ENCODE measurements at places on chromosomes 6 and 20. TPM values are rescaled to one million over a fixed set of nuclear protein-coding genes. Genes with fewer than 3 reads are reported as not detected.
A peak's percentile ranks its signal among the peaks of the same experiment; 100 is the strongest.

Gene CSTF1
- 23.9 TPM for total RNA-seq

DNA sequence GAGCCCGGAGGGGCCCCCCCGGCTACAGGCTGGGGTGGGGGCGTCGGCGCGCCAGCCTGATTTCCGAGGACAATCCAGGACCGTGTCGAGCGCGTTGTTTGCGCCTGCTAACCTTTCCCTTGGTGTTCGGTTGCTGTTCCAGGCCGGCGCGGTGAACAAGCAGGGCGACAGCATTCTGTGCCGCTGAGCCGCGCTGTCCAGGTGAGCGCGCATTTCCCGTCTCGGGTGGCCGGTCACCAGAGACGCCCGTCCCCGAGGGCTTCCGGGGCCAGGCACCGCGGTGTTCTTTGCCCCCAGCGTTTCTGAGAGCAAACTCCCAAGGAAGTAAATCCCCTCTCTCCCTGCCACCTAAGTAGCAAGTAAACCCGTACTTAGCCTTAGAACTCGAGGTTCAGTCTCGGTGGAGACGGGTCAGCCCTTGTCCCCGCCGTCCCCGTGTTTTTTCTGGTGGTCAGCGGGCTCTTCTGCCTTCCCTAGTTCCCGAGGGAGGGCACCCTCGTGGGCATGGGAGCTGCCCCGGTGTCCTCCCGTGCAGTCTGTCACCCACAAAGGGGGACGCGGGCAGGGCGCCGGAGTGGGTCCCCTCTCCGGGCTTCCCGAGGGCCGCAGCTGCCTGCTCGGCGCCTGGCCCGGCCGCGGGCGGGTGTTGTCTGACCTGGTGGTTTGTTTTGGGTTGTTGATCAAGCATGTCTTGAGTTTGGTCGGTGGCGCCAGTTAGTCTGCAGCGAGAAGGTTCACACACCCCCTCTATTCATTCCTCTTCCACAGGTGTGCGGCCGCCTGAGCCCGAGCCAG lies 1.5 kb downstream of the ID4 start:
- H3K27ac ChIP-seq = peak overlapping the region; percentile 84
- no peaks in the 10 kb centered on the region for H3K27me3 ChIP-seq
- no peaks in the 10 kb centered on the region for H3K36me3 ChIP-seq
- peak overlapping the region; percentile 74 for H3K4me3 ChIP-seq

Gene YTHDF1
- total RNA-seq = 36.7 TPM

DNA sequence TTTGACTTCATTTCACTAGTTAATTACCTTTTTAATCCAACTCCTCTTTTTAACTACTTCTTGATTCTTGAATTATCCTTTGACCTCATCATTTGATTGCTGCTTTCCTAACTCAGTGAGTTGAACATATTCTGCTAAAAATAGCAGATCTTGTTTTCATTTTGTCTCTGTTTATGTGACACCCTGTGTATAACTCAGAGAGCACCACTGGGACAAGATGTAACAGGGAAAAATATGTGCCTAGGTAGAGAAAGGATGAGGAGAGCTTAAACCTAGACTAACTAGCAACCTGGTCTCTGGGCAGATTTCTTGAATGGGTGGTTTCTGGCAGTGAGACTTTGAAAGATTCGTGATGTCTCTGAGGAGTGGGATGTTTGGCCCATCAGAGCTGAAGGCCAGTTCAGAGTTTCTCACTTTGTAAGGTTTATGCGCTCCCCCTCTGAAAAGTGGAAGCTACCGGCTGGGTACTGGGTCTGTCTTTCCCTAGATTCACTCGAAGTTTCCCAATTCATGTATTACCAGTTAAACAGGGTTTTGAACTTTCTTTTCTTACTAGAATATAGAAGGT lies 61.8 kb downstream of the TPD52L1 start:
- H3K36me3 ChIP-seq = no peaks in the 10 kb centered on the region
- no peak for DNase-seq
- no peaks in the 10 kb centered on the region for H3K4me1 ChIP-seq
- H3K27ac ChIP-seq = no peak overlapping the region
- no peaks in the 10 kb centered on the region for H3K27me3 ChIP-seq

DNA sequence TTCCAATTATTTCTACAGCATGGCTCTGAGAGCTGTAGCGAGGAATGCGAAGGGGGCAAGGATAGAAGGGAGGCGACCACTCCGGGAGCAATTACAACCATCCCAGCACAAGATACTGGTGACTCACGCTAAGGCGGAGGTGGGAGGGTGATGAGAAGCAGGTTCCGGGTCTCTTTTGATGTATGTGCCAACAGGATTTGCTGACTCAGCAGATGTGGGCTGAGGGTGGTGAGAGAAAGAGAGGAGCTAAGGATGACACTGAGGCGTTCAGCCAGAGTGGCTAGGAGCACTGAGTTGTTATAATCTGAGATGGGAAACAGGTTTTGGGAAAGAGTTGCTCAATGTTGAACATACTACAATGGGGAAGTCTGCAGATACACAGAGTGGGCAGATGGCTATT lies 9.3 kb upstream of the TXNDC5 start:
- no peaks in the 10 kb centered on the region for H3K4me1 ChIP-seq
- no peaks in the 10 kb centered on the region for H3K27me3 ChIP-seq
- H3K4me3 ChIP-seq = no peak overlapping the region
- H3K36me3 ChIP-seq = no peaks in the 10 kb centered on the region
- DNase-seq = no peak
- no peak overlapping the region for H3K27ac ChIP-seq

Gene CPNE5
- 3.3 TPM for total RNA-seq

- peak overlapping the region; percentile 86 for H3K27ac ChIP-seq
- peak overlapping the region; percentile 65 for H3K4me3 ChIP-seq
- H3K4me1 ChIP-seq = peaks cover 39% of the 10 kb centered on the region
Measured at GRCh38 chr6:27863962-27864905, 48.0 kb downstream of the OR2B2 start.

DNA sequence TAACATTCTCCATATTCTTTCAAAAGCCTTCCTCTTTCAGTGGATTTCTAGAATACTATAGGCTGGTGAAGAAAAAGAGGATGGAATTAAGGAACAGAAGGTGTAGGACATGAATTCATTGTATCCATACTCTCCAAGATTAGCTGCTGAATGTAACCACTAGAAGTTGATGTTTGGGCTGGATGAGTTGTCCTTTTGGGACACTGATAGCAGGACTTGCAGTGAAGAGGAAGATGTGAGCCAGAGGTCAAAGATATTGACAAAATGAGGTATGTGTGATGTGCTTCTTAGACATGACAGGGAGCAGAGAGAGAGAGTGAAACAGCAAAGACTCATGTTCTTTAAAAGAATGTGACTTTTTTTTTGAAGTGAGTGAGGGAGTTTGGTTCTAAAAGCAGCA lies 134.3 kb upstream of the MAN1A1 start:
- DNase-seq = no peak
- no peak overlapping the region for H3K4me3 ChIP-seq
- peaks cover 7% of the 10 kb centered on the region for H3K4me1 ChIP-seq

DNA sequence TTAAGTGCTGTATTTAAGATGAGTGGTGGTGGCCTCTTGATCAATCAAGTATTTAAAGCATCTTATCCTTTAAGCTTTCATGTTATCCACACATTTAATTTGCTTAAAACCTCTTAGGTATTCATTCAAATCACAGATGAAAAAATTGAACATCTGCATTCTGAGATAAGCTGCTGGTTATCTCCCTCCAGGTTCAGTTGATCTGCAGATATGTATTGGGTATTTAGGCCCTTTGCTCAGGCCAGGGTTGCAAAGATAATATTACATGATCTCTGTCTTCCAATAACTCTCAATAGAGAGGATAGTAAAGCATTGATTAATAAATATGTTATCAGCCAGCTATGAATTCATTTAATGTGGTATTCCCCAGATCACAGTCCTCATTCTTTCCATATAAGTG lies 45.9 kb downstream of the RPS12 start:
- H3K4me1 ChIP-seq = no peaks in the 10 kb centered on the region
- H3K27ac ChIP-seq = no peak overlapping the region
- DNase-seq = no peak
- no peaks in the 10 kb centered on the region for H3K36me3 ChIP-seq
- no peak overlapping the region for H3K4me3 ChIP-seq

- no peak overlapping the region for H3K4me3 ChIP-seq
- H3K36me3 ChIP-seq = no peaks in the 10 kb centered on the region
- H3K27ac ChIP-seq = no peak overlapping the region
- H3K4me1 ChIP-seq = no peaks in the 10 kb centered on the region
Measured at GRCh38 chr6:45795678-45796077, 220.0 kb downstream of the CLIC5 start.

Gene C20orf141
- not detected for total RNA-seq

DNA sequence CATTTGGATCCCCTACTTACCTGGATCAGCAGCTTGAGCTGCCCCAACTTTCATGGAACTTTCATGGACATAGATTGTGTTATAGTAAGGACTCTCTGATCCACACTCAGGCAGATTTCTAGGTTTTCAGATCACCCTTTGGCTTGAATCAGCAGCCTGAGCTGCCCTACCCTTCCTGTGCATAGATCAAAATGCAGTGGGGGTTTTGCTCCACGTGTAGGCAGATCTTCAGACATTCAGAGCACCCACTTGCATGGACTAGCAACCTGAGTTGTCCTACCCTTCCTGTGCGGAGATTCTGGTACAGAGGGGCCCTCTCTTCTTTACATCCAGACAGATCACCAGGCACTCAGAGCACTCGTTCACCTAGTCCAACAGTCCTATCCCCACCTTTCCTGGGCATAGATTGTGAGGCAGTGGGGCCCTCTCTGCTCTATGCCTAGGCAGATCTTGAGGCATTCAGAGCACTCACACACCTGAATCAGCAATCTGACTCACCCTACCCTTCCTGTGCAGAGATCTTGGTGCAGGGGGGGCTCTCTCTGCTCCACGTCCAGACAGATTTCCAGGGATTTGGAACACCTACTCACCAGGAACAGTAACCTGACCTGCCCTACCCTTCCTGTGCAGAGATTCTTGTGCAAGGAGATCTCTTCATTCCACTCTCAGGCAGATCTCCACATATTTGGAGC lies 705.2 kb upstream of the NRSN1 start:
- no peaks in the 10 kb centered on the region for H3K27me3 ChIP-seq
- H3K36me3 ChIP-seq = no peaks in the 10 kb centered on the region
- no peaks in the 10 kb centered on the region for H3K4me1 ChIP-seq
- no peak overlapping the region for H3K4me3 ChIP-seq
- DNase-seq = no peak

DNA sequence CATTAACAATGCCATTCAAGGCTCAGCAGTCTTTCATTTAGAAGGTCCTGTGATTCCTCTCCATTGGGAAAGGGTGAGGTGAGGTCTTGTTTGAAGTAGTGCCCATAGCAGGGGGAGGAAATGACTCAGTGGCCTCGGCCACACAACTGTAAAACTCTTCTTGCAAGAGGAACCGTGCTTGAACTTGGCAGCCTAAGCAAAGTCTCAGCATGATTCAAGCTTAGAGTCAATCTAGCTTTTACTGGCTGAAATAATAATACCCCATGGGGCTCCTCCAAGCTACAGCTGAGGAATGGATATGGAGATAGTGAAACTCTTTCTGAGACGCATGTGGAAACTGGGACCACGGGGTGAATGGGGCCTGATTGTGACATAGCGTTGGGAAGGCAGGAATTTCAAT lies 428.2 kb downstream of the BMP2 start:
- no peaks in the 10 kb centered on the region for H3K4me1 ChIP-seq
- H3K4me3 ChIP-seq = no peak overlapping the region
- no peak for DNase-seq
- no peak overlapping the region for H3K27ac ChIP-seq

DNA sequence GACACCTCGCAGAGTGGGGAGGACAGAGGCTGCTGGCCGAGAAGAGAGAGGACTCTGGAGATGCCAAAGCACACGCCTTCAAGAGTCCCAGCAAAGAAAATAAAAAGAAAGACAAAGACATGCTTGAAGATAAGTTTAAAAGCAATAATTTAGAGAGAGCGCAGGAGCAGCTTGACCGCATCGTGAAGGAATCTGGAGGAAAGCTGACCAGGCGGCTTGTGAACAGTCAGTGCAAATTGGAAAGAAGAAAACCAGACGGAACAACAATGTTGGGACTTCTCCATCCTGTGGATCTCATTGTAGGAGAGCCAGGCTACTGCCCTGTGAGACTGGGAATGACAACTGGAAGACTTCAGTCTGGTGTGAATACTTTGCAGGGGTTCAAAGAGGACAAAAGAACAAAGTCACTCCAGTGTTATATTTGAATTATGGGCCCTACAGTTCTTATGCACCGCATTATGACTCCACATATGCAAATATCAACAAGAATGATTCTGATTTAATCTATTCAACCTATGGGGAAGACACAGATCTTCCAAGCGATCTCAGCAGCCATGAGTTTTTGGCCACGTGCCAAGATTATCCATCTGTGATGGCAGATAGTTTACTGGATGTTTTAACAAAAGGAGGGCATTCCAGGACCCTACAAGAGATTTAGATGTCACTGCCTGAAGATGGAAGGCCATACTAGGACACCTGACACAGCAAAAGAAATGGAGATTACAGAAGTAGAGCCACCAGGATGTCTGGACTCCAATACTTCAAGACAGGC lies 52.2 kb downstream of the REV3L start:
- H3K27me3 ChIP-seq = no peaks in the 10 kb centered on the region
- H3K27ac ChIP-seq = peak overlapping the region; percentile 37

Gene STMN3
- 3.6 TPM for total RNA-seq

Gene SLC4A11
- not detected for total RNA-seq

DNA sequence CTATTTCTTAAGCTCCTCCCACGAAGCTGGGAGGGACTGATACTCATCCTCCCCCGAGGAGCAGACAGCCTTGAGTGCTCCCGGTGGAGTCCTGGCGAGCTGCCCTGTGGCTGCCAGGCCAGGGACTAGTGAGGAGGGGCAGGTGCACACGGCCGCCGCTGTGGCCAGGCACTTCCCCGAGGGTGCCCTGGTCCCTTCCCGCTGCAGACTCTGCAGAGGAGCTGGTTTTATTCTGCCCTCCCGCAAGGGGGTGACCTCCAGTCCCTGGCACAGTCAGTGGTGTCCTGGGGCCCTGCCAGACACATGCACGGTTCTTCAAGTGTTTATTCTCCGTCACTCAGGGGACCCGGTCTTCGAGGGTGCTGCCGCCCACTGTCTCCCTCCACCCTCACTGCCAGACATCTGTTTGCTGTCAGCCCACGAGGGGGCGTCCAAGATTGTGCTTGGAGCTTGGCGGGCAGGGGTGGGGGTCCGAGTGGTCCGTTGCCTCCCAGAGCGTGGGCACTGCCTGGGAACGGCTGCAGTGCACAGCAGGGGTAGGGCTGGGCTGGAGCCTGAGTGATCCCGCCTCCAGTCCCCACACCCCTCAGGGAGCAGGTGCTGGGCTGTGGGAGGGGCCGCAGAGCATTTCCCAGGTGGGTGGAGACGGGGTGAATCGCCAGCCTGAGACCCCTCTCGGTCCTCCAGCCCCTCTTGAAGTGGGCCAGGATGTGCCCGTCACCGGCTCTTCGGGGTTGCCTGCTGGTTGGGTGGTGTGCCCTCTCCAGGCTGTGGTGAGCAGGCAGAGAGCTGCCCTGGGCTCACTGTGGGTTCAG lies 3.1 kb upstream of the CABLES2 start:
- H3K36me3 ChIP-seq = no peaks in the 10 kb centered on the region
- peak; percentile 83 for DNase-seq
- no peak overlapping the region for H3K4me3 ChIP-seq
- peaks cover 2% of the 10 kb centered on the region for H3K27me3 ChIP-seq
- peaks cover 87% of the 10 kb centered on the region for H3K4me1 ChIP-seq
- no peak overlapping the region for H3K27ac ChIP-seq

Measured in stomach (tissue), 19 donors.